ENCODE measurements at places on chromosomes 7 and 10.

- no peak for DNase-seq
Observed at GRCh38 chr7:106260136-106260561, 24.6 kb downstream of the NAMPT start.

DNA sequence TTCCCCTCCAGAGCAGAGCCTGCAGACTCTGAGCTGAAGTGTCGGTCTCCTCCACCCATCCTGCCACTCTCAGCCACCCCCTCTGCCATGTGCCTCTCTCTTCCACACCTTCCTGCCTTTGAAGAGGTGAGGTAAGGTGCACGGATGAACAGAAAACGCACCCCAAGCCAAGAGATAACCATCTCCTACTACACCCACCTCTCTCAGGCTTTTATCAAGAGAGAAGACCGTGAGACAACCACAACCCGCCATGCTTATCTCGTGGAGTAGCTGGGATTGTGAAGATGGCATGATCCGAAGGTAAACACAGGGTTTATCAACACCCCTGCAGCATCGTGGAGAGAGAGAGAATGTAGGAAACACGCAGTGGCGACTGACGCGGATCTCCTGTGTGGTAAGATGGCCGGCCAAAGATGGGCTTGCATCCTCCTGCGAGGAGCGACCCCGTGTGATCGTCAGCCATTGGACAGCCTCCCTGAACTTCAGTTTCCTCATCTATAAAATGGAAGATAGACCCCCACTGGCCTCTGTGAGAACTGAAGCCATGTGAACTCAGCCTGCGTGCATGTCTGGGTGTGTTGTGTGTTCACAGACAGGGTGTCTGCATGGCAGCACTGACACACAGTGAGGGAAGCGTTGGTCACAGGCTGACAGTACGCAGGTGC is 219.0 kb downstream of the DIP2C start:
- no peak for DNase-seq

- DNase-seq = no peak
Observed at GRCh38 chr10:129730272-129730992, 233.6 kb downstream of the EBF3 start.

DNA sequence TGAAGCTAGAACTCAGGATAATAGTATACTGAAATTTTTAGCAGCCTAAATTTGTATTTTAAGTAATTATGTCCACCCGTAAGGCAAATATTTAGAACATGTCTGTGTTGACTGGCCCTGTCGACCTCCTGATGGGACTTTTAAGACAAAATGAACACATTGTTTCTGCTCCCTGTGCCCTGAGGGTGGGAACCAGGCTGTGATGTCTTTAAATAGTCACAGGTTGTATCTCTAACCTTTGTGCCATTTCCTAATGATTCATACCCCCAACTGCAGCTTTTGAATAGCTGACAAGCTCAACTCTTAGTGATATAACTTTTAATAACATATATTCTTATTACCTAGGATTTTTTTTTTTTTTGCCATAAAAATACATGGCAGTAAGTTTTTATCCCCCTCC is 494.9 kb upstream of the AKR1E2 start:
- DNase-seq = no peak

GRCh38 chr10:47348138-47348651 is at the start of gene RBP3:
Gene RBP3, plus strand, starts transcription at chr10:47348363. Its CDS starts 122 bp downstream, at chr10:47348485.
- DNase-seq = peak; percentile 93

DNA sequence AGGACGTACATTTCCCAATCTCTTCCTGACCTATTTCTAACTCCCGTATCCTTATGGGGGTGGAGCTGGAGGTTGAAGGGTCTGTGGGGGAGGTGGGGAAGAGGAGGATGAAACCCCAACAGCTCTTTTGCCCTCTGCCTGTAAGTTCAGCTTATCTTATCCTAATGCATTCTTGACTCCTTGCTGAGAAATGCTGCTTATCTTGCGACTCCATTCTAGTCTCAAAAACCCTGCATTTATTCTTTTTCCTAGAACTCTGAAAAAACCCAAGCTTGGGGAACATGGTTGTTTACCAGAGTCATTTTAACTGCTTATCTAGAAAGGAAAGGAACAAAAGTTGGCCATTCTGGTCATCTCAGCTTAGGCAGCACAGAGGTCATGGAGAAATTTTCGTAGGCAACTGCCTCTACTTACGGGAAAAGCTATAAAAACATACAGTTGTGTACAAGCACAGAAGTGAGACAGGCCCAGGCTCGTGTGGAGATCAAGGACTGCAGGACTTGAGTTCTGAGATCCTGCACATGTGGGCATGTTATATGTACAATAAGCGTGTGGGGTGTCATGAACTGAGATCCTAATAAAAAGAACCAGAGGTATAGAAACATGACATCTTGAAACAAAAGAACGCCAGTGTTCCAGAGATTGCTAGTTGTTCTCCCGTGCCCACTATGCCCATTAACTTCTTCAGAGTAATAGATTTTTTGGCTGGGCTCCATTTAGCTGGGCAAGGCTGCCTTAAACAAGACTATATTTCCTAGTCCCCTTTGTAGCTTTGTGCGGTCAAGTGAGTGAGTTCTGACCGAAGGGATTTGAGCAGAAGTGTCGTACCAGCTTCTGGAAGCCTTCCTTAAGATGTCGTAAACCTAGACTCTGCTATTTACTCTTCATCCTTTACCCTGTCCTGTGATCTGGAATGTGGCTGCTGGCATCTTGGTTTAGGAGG is 9.6 kb downstream of the INMT start:
- DNase-seq = no peak

All from WERI-Rb-1 (cell line).